ENCODE measurements at places on chromosomes 11 and 22.

GRCh38 chr11:7949934-7950333 lies 8.4 kb upstream of the OR10A3 start:
- DNase-seq = no peak

- DNase-seq = no peak
Observed at GRCh38 chr11:114309517-114309916, 13.3 kb downstream of the NNMT start.

DNA sequence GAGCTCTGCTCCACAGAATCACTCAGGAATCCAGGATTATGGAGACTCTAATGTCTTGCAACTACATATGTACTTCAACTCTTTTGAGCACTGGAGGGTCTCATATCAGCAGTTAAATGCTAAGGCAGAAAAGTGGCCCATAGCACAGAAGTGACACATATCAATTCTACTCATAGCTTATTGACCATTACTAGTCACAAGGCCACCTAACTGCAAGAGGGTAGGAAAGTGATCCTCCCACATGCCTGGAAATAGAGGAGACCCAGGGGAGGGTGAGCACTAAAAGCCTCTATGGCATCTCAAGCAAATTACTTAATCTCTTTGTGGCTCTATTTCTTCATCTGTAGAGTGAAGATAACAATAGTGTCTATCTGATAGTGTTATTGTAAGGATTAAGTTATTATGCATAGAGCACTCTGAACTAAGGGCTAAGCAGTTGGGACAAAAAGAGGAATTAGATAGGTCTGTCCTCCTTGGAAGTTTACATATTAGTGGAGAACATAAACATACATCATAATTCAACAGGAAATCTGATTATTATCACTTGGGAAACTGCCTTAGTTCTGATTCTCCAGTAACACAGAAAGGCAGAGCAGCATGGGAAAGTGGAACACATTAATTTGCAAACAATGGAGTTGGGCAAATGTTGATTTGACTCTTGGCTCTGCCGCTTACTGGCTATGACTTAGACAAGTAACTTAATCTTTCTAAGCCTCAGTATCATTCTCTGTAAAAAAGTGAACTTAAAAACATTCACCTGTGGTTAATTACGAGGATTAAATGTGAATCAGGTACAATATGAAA lies 25.1 kb upstream of the USP47 start:
- DNase-seq = no peak

DNA sequence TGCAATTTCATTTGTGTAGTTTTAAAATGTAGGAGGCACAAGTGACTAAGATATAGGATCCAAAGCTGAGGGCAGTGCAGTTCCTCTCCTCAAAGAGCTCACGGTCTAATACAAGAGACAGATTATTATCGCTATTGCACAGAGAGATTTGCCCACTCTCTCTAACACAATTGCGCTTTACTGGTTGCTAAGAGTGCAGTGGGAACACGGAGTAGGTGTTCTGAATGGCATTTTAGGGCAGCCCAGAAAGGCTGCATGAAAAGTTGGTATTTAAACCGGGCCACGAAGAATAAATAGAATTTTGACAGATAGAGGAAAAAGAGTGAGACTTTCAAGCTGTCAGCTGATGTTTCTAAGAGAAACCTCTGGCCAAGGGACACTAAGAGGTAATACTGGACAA lies 79.5 kb downstream of the BLID start:
- no peak for DNase-seq

DNA sequence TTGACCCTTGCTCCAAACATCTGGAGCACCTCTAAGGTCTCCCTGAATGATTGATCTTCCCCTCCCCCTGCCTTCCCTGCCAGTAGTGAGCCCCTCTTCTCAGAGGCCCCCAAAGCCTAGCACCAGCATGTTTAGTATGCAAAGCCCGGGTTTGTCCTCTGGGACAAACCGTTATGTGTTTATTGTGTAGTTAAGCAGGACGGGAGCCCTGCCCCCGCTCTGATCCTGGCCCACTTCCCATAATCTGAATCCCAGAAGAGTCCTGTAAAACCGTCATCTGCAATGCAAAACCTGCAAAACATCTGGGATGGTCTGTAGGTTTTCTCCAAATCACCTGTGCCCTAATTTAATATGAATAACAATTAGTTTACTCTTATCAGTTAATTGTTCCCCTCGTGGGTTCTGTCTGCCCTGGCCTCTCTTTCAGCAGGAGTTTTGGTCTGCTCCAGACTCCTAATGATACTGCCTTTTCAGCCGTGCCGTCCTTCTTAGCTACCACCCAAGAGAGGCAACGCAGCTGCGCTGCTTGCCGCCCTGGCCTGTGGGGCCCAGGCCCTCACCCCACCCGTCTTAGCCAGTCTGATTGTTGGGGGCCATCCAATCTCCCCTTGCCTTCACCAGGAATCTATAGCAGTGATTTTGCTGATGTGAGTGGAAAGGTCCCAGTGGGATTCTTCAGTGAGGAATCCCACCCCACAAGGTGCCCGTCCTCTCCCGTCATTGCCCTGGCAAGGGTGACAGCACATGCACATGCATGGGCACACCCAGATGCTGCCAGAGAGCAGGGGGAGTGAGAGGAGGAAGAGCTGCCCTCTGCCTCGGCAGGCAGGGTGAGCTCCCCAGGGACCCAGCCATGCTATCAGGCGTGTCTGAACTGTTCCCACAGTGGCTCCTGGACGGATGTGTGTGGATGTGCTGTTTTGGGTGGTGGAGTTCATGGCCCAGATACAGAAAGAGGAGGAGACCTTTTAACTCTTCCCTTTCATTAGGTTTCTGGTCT lies 3.0 kb upstream of the B3GAT1 start:
- no peak for DNase-seq

- DNase-seq = no peak
Observed at GRCh38 chr11:10764412-10764811, 13.4 kb downstream of the CTR9 start.
